ENCODE measurements at places on chromosomes 2 and 18.

- no peak for DNase-seq
Measured at GRCh38 chr2:156918410-156918809, 339.1 kb upstream of the GALNT5 start.

DNA sequence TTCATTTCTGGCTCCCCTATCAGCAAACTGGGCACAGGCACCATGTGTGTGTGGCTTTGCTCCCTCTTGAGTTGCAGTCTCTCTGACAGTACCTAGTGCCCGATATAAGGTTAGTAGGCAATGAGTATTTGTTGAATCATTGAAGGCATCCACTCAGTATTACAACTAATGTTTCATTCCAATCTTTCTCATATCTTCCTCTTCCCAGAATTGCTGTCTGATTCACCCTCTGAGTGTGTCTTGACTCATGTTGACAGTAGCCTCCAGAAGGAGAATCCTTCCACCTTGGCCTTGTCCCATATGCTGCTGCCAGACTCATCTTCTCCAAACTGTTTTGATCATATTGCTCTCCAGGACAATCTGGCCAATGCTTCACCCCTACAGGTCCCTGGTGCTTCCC lies 202.5 kb downstream of the LRRTM1 start:
- DNase-seq = no peak

DNA sequence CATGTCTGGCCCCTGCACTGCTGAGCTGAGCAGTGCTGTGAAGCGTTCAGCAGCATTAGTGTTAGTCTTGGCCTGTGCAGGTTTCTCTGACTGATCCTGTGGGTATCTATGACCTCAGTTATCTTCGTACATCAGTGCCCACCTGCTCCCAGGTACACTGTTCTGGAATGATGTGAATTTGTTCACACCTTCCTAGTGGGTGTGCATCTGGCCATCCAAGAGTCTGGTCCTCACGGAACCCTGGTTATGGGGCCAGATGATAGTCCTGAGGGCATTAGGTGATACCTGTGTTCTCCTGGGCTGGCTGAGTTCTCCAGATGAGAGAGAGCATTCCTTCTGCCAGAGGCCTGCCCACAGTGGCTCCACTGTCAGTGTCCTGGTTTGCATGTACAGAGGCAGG lies 57.2 kb downstream of the INPP4A start:
- DNase-seq = no peak

DNA sequence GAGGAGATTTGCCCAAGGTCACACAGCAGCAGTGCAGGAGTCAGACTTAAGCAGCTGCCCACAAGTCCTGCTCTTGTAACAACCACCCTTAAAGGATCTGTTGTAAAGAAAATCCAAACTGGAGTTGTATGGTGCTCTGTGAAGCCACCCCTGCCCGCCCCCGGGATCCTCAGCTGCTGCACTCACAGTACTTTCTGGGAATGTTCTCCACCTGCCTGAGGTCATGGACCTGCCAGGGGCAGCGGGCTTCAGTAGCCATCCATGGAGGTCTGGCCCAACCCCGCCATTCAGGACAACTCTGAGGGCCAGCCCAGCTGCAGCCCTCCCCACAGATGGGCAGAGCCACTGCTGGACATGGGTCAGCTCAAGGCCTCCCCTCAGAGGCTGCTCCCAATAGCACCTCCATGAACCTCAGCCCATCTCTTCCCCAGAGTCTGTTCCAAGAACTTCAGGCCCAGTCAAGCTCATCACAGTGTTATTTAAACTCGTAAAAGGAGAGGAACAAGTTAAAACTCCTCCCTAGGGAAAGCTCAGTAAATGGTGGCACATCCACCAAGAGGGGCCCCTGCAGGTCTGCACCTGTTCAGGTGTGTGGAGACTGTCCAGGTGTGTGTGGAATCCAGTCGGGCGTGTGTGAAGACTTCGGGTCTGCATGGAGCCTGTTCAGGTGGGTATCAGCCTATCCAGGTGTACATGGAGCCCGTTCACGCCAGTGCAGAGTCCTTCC lies 39.4 kb upstream of the GPC1 start:
- DNase-seq = no peak

DNA sequence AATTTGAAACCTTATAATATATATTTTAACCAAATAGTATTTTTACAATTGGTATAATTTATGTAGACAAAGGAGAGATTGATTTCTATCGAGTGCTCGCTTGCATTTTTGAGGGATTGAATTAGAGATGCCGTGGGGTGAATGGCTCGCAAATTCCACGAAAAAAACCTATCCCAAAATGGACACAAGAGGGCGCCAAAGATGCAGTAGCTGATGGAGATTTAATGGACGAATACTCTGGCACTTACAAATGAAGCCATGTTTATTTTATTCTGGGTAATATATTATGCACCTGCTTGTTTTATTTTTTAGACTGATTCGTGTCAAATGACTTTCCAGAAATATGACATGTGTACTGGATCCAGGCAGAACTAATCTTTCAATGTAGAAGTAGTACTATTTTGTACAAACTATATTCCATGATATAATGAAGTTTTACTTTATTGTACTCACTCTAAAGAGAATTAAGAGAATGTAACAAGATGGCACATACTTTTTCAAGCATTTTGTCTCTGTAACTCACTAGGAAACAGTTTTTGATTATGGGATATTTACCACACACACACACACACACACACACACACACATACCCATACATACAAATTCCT lies 505.4 kb downstream of the PLCL1 start:
- DNase-seq = peak; percentile 78

DNA sequence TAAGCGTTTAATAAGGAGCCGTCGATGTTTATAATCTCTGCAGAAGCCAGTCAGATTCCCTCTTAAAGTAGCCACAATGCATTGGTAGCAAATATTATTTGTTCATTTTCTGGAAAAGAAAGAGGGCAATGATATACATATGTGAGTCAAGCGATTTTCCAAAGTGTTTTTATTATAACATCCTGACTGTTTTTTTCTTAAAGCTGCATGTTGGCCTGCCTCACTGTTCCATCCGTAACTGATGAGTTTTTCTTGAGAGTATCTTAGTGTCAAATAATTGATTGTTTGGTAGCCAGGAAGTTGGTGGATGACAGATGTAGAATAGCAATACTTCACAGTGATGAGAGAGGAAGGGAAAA lies 3.7 kb downstream of the TSHZ1 start:
- no peak for DNase-seq

GRCh38 chr2:4964001-4964540 lies 728.1 kb upstream of the SOX11 start:
- DNase-seq = no peak

GRCh38 chr2:57569396-57569795 lies 477.2 kb upstream of the VRK2 start:
- no peak for DNase-seq

- DNase-seq = no peak
Measured at GRCh38 chr2:240291337-240292034, 144.0 kb upstream of the GPC1 start.

DNA sequence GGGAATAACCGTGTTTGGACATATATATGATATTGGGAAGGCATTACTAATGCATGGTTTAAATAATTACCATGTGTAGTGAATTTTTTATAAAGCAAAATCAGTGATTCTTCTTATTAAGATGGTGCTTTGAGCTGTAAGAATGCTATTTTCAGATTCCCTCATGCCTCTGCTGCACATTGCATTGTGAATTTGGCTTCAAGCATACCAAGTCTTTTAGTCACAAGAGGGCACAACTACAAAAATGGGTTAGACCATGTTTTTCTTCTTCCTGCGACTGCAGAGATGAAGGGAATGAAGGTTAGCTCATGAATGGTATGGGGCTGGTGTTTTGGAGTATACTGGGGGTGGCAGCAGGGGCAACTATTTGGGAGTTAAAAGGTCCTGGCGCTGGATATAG lies 320.1 kb downstream of the SLC4A3 start:
- DNase-seq = no peak

DNA sequence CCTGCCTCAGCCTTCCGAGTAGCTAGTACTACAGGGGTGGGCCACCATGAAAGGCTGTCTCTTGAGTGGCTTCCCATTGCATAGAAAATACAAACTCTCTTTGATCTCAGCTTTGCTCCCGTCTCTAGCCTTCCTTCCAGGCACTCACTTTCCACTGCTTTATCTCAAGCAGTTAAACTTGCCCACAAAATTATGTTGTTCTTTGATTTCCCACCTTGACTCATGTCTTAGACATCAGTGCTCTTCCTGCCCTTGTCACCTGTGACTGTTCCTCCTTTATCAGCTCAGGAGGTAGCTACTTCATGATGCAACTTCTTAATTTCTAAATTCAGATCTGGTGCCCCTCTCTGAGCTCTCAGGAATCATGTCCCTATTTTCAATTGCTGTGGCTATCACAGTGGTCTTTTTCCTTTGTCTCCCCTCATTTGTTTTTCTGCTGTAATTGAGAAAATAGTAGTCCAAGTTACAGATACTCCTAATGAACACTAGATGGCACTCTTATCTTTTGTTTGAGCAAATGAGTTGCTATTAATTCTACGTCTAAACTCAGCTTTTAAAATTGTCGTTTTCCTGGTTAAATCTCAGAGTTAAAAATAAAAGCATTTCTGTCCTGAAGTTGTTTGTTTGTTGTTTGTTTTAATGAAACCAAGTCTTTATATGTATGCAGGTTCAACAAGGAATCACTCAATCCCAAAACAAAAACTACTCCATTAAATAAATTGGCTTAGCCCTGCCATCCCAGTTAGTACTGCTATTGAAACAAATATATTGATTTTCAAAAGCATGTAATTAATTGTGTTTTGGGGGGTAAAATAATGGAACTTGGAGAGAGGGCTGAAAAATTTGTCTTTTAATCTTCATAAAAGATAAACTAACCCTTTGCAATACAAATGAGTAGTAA lies 46.9 kb upstream of the GREB1L start:
- DNase-seq = no peak

GRCh38 chr2:207144173-207144785 lies 21.5 kb downstream of the KLF7 start:
- no peak for DNase-seq

DNA sequence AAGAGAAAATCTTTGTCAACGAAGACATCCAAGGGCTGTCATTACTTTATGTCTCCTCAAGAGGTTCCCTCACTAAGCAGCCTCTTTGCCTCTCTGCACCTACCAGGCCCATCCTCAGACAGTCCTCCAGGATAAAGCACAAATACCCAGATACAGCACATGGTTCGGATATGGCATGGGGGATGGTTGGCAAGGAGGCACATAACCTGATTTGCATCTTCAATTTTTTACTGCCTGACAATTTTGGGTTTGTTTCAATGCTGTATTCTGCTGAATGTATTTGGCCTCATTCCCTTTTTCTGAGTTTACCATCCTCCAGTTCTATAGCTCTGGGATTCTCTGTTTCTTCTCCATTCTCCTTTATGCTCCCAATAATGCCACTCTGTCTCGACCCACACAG lies 78.8 kb downstream of the VIT start:
- DNase-seq = no peak

GRCh38 chr2:66957677-66958076 lies 439.5 kb upstream of the ETAA1 start:
- no peak for DNase-seq

- no peak for DNase-seq
Measured at GRCh38 chr2:6535572-6535971, 330.1 kb downstream of the CMPK2 start.

DNA sequence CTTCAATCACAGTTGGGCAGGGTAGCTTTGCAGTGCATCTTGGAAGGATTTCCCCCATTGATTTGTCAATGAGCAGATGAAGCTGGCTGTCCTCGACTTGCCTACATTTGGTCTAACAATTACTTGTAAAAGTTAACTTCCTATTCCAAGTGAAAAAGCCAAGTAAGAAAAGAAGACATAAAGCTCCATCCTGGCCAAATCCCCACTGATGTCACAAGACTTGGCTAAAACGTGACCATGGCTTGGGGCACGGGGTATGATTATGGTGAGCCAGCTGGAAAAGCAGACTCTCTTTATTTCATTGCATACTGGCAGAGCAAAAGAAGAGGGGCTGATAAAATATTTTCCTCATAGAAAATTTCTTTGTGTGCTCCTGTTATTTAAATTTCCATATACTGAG lies 25.4 kb upstream of the PID1 start:
- DNase-seq = no peak

DNA sequence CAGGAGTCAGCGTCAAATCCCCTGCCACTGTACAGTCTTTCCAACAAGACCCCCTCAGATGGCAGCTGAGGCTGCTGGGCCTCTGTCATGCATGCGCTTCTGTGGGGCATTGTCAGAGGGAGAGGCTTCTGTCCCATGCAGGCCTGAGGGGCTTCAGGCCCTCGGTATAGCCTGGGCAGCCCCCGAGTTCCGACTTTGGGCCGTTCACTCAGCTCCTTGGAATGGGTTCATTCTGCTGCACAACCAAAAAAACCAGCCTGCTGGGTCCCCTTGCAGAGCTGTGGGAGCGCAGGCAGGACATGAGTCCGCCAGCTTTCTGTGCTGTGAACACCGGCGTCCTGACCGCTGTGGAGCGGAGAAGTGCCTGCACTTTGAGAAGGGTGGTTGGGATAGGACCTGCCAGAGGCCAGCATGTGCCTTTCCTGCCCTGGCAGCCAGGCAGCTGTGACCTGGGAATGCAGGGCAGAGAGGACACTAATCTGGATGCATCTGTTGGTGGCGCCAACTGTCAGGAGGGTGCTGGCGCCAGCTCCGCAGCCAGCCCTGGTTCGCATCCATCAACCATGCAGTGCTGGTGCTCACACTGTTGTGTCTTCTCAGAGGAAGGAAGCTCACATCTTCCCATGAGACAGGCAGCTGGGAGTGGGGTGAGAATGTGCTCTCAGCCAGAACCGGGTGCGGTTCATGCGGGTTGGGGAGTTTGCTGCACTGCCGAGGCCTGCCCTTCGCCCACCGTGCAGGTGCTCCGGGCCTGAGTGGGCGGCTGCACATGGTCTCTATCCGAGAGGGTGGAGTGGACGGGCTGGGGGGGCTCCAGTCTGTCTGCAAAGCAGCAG lies 14.3 kb downstream of the ARHGEF4 start:
- no peak for DNase-seq

- peak; percentile 59 for DNase-seq
Measured at GRCh38 chr2:170813611-170814532, 2.8 kb upstream of the GAD1 start.

GRCh38 chr2:98050070-98050469 lies 36.9 kb upstream of the VWA3B start:
- no peak for DNase-seq

DNA sequence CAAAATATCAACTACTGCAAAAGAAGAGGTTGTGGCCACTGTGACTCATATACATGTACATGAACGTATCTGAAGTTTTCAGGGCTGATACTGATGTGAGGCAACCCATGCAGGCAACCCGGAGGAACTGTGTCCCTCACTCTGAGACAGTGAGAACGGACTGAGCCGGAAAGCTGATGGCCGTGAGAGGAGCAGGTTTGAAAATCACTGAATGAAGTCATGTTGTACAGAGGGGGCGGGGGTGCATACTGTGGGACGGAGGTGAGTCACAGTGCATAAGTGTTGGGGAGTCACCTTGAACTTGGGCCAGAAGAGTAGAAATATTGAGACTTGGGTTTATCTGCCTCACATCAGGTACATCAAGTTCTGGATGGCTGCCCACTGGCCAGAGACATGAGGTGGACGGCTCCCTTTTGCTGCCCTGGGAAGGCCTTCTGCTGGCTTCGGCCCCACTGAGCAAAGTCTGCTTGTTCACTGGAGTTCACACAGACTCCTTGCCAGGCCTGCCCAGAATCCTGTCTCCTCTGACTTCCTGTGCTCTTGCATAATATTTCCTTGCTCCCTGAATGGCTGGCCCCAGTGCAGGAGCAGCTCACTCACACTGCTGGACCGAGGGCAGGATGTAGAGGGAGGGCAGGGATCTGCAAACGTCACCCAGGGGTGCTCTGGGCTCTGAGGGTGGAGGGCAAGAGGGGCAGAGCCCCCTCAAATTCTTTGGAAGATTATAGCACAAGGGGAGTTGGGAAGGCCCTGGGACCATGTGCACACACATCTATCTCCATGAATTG lies 18.1 kb downstream of the EPAS1 start:
- no peak for DNase-seq

Measured in activated naive CD4-positive, alpha-beta T cell treated with anti-CD3 and anti-CD28 coated beads for 36 hours (primary cell).